ENCODE measurements at places on chromosomes 12 and 14.

DNA sequence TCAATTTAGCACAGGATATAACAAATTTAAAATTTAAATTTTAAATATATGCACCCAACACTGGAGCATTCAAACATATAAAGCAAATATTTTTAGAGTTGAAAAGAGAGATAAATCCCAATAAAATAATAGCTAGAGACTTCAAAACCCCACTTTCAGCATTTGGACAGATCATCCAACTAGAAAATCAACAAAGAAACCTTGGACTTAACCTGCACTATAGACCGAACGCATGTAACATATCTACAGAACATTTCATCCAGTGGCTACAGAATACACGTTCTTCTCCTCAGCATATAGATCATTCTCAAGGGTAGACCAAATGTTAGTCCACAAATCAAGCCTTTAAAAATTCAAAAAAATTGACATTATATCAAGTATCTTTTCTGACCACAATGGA, 64.0 kb downstream of the SPTSSA start:
- DNase-seq = no peak

GRCh38 chr14:58817846-58818245, 180.1 kb downstream of the DACT1 start:
- no peak for DNase-seq

DNA sequence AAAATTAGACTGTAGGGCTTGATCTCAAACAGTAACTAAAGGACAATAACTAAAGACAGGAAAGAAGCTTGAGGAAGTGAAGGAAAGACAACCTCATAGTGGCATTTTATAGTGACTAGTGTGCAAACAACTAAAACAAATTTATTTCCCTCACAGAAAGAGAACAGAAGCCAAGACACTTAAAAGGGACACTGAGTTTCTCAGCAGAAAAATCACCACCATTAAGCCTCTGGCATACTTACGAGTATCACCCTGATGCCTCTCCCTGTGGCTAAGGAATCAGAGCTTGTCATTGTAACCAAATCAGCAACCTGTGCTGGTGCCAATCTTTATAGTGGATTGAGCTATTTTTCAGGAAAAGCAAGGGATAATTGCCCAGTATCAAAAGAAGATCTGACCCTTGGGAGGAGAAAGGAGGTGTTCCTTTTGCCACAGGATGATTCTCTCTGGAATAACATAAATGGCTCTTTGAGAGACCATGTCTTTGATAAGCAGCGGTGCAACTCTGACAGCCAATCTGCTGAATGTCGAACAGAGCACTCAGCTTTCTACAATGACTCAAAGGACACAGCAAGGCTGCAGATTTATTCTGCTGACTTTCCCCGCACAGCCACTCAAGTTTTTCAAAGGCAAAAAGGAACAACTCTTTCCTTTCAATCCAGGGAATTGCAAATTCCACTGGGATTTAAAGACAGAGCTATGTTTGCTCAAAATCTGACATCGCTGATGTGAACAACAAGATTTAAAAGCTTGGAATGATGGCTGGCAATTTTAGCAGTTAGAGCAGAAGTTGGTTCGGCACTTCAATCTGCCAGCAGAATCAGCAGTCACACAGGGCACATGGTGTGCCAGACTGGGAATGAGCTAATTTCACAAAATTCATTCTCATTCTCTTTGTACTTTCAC, 34.6 kb downstream of the ATF7 start:
- DNase-seq = no peak

DNA sequence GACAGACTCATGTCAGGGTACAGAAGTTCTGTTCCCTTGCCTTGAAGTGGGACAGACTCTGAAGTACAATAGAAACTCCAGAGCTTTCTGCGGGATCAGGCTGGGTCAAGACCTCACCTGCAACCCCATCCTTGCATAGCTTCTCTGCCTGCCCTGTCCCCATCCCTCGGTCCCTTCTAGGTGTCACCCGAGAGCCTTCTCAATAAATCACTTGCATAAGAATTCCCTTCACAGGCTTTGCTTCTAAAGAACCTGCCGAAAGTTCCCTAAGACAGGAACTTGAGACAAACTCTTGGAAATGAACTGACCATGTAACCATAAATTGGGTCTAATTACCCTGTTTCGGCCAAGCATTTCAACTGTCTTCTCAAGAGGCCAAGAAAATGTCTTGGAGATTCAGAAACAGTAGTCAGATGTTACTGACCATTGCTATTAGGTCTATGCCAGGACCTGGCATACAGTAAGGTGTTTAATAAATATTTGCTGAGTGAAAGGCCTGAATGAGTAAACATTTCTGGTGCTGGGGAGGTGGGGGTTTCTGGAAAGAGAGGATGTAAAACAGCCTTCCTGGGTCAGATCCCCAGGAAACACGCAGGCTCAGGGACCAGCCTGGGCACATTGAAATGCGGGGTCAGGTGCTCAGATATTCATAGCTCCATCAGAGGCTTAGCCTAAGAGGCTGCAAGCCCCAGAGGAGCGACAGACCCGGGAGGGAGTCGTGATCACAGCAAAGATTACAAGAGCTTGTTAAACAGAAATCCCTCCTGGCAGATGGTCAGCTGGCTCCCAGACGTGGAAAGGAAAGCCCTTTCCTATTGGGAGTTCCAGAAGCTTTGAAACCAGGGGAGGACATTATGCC, 226.2 kb upstream of the LHX5 start:
- DNase-seq = no peak

DNA sequence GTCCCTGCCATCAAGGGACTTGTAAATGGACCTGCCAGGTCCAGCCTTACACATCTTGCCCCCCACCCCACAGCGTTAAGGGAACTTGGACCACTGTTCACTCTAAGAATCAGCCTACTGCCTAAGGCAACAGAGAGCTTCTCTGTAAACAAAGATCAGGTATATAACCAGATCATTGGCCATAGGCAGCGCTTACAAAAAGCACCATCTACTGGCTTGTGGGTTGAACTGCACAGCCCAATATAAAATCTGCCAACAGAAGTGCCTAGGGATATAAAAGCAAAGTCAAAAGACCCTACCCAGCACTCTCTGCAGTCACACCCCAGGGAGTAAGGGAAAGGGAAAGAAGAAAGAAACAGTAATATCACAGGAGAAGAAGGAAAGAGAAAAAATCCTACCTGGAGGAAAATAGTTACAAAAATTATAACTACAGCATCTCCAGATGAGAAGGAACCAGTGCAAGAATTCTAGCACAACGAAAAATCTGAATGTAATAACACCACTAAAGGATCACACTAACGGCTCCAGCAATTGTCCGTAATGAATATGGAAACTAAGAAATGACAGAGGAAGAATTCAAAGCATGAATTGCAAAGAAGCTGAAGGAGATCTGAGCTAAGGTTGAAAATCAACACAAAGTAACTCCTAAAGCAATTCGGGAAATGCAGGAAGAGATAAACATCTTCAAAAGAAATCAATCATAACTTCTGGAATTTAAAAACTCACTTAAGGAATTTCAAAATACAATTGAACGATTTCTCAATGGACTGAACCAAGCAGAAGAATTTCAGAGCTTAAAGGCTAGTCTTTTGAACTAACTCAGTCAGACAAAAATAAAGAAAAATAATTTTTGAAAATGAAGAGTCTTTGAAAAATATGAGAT, 95.2 kb upstream of the PCED1B start:
- DNase-seq = peak; percentile 47

- DNase-seq = no peak
Measured at GRCh38 chr14:63686926-63687325, 40.9 kb downstream of the SGPP1 start.

DNA sequence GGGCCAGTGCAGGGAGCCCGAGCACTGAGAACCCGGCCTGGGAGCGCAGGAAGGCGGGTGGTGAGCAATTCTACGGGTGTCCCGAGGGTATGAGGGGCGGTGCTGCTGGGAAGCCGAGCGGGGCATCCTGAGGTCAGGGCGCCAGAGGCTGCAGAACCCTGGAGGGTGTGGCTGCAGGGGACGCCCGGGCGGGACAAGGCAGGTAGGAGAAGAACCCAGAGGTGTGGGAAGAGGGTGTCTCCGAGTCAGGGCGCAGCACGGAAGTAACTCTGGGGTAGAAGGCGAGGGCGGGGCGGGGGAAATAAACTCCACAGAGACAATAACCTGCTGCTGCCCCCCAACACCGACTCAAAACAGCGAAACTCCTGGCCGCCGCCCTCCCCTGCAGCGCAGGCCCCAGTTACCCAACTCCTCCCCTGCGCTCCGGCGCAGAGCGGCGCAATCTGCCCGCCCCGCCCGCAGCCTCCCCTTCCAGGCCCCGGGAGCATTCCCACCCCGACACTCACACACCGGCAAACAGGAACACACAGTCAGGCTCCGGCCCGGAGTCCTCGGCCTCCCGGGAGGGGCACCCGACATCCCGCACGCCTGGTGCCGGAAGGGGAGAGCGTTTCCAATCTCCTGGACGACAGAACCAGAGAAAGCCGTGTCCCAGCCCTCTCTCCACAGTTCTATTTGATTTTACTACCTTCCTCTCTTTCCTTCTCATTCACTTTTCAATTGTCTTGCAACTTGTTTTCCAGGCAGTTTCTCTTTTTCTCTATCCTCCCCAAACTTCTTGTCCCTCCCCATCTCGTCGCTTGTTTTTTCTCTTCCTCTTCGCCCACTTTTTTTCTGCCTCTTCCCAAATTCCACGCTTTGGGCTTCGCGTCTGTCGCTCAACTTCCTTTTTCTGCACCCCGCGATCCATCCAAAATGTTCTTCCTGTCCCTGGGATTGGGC, 2.4 kb downstream of the HRK start:
- DNase-seq = no peak

DNA sequence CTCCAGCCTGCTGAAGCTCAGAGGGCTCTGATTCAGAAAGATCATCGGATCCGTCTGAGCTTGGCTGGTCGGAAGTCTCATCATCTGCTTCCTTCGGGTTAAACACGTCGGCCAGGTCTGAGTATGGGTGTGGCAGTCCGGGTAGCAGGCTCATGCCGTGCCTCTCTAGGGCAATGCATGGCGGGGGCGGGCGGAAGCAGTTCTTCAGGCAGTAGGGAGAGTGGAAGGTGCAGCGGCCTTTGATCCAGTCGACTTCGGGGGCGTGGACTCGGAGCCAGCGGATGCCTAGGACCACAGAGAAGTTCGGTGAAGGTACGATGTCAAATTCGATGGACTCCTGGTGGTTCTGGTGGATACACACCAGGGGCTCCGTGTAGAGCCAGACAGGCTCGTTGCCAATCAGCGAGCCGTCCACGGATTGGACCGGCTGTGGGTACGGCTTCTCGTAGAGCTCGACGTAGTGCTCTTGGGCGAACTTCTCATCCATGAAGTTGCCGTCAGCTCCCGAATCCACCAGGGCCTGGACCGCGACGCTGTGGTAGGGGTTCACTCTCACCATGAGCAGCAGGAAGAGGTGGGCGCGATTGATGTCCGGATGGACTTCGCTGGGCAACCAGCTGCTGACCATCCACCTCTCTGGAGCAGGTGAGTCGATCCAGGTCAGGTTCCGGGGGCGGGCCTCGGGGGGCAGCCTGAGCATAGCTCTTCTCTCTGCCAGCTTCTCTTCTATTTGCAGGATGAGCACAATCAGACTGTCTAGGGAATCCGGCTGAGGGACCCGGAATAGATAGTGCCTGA, 20.3 kb downstream of the RTL1 start:
- DNase-seq = no peak

- DNase-seq = no peak
Measured at GRCh38 chr12:118625050-118625675, 248.8 kb downstream of the SUDS3 start.

DNA sequence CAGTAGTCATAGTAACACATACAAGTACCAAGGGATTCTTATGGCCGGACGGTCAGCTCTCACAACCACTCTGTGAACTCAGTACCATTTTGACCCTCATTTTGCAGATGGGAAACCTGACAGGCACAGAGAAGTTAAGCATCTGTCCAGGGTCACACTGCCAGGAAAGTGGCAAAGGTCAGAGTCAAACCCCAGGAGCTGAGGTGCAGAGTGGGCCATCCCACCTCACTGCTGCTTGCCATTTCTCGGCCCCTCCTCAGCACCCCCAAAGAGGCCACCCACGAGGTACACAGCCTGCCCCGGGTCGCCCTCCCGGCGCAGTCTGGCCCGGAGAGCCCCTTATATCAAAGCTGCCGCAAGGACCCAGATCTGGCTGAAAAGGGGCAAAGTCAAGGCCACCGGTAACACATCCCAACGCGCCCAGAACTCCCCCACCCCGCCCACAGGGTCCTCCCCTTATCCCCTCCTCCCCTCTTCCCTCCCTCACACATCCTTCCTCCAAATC, 1.7 kb downstream of the NCOR2 start:
- no peak for DNase-seq

GRCh38 chr12:101019667-101020066, 190.4 kb downstream of the SLC5A8 start:
- no peak for DNase-seq

- DNase-seq = no peak
Measured at GRCh38 chr14:30243805-30244204, 315.2 kb upstream of the G2E3 start.

GRCh38 chr12:12837025-12837812, 24.1 kb downstream of the DDX47 start:
- peak; percentile 60 for DNase-seq

DNA sequence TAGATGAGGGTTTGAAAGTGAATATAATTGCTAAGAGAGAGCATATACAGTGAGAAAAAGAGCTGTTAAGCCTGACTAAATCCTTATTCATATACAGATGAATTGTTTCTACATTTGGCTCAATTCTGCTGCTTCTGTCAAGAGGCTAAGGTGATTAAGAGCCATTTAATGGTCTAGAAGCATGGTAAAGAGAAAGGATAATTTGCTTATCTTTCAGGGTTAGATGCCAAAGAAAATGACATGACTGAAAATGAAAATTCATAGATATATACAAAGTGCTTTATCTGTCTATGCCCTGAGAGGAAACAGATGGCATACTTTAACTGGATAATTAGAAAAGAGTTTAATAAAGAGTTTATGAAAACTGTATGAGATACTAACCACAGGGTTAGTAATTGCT, 834.9 kb downstream of the SLC6A15 start:
- no peak for DNase-seq

- no peak for DNase-seq
Measured at GRCh38 chr12:30074916-30075315, 291.2 kb upstream of the TMTC1 start.

GRCh38 chr12:56932146-56932545, 2.1 kb downstream of the SDR9C7 start:
- DNase-seq = no peak

DNA sequence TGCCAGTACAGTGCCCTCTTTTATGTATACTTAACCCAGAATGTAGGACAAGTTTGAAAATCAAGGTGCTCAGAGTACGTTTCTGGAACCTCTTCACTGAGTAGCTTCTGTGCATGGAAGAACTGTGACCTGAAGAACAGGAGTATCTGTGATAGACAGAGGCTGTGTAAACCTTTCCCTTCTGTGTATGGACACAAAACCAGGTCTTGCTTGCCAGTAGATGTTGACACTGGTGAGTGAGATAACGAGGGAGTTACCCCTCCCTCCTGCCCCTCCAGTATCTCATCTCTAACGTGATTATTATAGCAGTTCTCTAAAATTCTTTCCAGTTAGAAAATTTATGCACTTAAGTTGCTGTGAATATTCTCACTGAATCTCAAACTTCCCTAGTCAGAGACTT, 170.8 kb downstream of the RPL10L start:
- no peak for DNase-seq

- DNase-seq = no peak
Measured at GRCh38 chr12:70960484-70960883, 39.9 kb upstream of the PTPRR start.

- DNase-seq = no peak
Measured at GRCh38 chr12:51941011-51941581, 10.4 kb upstream of the ACVR1B start.
